Fibroblast of upper back skin (primary cell): ENCODE measurements at places on chromosomes 16 and 17.

- no peak for DNase-seq
Observed at GRCh38 chr16:10870808-10871156, 6.2 kb upstream of the CIITA start.

- DNase-seq: peak; percentile 13
Observed at GRCh38 chr17:56222255-56222654, 69.0 kb downstream of the ANKFN1 start.

GRCh38 chr17:47915776-47916398 lies 19.9 kb downstream of the SP2 start:
- DNase-seq: no peak

- no peak for DNase-seq
Observed at GRCh38 chr17:35890774-35891155, 10.6 kb upstream of the CCL5 start.

DNA sequence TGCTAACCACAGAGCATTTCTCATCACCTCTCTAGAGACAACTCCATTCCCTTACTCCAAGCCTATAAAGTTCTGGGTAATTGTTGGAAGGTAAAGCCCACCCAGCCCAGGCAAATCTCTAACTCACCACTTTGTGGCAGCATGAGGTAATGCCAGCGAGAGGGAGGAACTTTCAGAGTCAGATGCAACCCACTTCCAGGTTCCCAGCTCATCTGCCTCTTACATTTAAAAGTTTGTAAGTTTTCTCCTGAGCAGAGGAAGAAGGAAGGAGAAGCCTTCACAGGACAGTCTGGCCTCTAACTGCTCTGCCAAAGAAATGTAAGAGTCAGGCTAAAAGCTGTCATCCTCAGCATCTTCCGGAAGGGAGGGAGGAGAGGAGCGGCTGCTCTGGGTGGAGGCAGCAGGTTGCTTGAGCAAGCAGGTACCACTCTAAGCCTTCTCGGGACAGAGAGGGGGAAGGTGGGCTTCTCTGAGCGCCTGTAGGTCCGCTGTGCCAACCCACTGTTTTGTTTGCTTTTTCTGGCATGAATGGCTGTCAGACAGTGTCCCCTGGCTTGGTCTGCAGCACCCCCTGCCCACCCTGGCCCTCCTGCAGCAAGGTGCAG lies 1.0 kb downstream of the ZNF319 start:
- peak; percentile 38 for DNase-seq

GRCh38 chr17:64245218-64246145 lies 17.6 kb downstream of the TEX2 start:
- DNase-seq: peak; percentile 61

- DNase-seq: peak; percentile 39
Observed at GRCh38 chr17:76421044-76421407, 31.9 kb downstream of the UBE2O start.

DNA sequence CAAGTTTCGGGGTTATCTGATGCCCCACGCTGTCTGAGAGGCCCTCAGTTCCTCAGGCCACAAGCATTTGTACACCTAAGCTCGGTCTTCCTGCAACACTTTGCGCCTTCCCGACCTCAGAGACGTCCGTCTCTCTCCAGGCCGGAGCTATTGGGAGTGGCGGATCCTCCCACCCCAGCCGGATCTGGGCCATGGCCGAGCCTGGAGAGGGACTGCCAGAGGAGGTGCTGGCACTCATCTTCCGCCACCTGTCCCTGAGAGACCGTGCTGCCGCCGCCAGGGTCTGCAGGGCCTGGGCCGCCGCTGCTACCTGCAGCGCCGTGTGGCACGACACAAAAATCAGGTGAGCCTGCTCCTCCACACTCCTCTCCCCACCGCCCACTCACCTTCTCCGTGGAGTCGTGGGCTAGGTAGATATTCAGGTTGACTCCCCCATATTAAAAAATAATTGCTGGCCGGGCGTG lies 1.9 kb downstream of the FBXL8 start:
- DNase-seq: no peak

GRCh38 chr16:66421891-66422290 lies 5.2 kb upstream of the BEAN1 start:
- DNase-seq: no peak

DNA sequence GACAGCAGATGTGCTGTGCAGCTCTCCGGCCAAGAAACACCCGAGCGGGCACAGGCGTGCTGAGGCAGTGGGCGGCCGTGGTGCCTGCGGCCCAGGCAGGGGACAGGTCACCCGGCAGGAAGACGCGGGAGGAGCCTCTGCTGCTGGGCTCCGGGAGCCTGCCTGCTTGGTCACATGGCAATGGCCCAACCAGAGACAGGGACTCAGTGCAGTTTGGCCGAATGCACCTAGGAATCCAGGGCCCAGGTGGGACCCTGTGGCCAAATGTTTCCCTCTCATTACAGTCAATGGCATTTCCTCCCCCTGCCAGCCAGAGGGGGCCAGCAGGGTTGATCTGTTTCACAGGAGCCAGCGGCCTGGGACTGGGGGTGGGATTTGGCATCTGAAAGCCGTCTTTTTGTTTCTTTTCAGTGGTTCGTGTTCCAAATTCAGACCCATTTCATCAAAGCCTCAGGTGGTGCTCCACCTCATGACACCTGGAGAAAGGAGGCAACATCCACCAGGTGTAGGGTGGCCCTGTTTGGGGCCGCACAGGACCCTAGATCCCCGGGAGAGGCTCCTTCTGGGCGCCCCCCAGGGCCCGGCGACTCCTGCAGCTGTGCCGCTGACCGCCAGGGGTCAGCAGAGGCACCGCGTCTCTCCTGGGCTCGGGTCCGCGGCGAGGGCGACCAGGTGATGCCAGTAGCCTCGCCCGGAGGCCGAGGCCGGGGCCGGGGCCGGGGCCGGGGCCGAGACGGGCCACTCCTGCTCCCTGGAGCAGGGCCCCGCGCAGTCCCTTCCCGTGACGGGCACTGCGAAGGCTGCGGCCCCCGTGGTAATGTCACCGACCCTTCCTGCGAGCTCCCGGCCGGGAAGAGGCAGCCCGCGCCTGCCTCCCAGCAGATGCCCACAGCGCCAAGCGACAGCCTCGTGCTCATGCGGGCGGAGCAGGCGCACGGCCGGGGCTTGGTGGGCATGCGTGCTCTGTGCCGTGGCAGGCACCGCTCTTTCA lies 118.5 kb downstream of the C16orf78 start:
- no peak for DNase-seq

GRCh38 chr17:37642681-37643080 lies 565 bp downstream of the DDX52 start:
- peak; percentile 7 for DNase-seq

- DNase-seq: no peak
Observed at GRCh38 chr17:45426561-45426960, 6.1 kb downstream of the ARHGAP27 start.

DNA sequence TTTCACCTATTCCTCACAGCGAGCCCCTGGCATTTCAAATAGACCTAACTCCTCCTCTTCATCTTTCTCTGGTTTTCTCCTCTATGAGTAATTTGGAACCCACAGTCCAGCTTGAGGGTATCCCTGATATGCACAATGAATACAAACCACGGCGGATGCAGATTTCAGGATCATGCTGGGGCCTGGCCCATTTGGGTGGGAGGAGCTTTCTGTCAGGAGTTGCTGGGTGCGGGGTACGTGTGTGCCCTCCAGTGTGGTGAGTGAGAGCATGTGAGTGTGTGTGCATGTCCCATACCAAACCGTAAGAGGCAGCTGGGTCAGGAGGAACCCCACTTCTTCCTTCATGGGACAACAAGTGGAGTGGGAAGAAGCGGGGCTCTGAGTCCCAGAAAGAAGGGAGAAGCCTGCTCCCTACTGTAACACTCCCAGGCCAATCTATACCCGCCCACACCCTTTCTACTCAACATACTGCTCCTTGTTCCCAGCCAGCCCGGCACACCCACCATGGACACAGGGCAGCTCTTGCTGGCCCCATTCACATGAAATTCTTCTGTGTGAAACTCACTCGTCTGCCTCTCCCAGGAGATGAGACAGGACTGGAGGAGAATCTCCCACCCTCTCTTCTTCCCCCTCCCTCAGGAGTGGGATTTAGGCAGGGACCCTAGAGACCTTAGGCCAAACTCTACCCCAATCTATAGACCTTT lies 18.4 kb downstream of the CNTNAP1 start:
- DNase-seq: no peak

- no peak for DNase-seq
Observed at GRCh38 chr17:79047291-79047920, 23.4 kb downstream of the C1QTNF1 start.

DNA sequence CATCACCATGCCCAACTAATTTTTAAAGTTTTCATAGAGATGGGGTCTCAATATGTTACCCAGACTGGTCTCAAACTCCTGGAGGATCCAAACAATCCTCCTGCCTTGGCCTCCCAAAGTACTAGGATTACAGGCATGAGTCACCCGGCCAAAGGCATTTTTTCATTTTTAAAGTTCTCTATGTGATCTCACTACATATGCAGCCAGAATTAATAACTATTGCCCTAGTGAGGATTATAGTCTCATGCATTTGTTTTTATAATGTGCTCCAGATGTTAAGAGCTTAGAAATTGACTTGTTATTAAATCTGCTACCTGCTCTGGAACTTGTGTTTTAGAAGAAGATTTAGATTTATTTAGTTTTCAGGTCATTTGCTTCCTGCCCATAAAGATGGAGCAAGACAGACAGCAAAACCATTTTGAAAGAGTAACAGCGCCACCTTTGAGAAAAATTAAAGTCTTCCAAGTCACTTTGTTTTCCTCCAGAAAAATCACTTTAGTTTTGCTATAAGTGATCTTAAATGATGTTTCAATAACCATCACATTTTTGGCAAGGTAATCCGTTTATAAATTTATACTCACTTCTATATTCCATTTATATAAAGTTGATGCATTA lies 79.5 kb downstream of the CA4 start:
- peak; percentile 48 for DNase-seq

DNA sequence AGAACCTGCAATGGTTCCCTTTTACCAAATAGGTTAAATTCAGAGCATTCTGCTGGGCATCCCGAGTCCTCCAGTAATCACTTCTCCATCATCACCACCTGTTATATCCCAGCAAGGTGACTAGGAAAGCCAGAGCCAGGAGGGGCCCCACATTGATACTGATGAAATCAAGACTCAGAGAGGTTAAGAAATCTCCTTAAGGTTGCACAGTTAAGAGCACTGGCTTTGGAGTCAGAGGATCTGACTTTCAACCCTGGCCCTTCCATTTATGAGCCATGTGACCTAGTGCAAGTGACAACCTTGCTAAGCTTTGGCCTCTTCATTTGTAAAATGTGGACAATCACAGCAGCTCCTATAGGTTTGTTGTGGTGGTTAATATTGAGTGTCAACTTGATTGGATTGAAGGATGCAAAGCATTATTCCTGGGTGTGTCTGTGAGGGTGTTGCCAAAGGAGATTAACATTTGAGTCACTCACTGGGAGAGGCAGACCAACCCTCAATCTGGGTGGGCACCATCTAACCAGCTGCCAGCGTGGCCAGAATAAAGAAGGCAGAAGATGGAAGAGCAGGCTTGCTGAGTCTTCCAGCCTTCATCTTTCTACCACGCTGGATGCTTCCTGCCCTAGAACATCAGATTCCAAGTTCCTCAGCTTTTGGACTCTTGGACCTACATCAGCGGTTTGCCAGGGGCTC lies 194.2 kb upstream of the ASIC2 start:
- no peak for DNase-seq

GRCh38 chr17:48374650-48375230 lies 55.3 kb downstream of the SKAP1 start:
- no peak for DNase-seq

GRCh38 chr16:19854543-19854876 lies 30.1 kb downstream of the GPRC5B start:
- DNase-seq: no peak

GRCh38 chr16:30032083-30032819 lies 1.2 kb upstream of the TLCD3B start:
- DNase-seq: peak; percentile 62

DNA sequence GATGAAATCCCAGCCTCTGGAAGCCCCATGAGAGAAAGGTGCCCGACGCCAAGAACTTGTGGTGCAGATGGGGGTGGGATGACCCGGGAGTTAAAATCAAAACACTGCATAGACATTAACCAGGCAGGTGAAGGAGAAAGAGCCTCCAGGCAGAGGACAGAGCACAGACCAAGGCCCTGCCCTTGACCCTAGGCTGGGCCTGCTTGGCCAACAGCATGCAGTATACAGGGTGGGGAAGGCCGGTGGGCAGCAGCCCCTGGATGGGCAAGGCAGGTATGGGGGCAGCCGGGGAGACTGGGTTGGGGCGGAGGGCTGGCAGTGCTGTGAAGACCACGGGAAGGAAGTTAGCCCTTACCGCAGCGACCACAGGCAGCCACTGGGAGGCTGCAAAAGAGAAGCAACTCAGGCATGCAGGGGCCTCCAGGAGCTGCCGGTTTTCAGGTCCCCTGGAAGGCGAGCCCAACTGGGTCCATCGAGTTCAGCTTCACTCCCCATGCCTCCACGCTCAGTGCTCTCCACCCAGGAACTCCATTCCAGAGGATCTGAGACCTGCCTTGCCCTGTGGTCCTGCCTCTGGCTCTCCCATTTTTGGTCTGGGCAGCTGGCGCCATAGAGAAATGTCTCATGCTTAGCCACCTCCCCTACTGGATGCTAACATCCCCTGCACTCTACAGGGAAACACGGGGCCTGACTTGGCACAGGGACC lies 81.2 kb downstream of the C16orf95 start:
- DNase-seq: no peak

DNA sequence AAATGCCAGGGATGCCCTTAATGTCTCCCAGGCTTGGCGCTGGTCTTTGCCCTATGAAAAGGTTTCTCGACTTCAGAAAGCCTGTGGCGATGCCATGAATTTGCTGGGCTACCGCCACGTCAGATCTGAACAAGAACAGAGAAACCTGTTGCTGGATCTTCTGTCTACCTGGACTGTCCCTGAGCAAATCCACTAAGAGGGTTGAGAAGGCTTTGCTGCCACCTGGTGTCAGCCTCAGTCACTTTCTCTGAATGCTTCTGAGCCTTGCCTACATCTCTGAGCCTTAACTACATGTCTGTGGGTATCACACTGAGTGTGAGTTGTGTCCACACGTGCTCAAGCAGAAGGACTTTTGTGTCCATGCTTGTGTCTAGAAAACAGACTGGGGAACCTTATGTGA lies 11.4 kb downstream of the CHST4 start:
- DNase-seq: peak; percentile 24

DNA sequence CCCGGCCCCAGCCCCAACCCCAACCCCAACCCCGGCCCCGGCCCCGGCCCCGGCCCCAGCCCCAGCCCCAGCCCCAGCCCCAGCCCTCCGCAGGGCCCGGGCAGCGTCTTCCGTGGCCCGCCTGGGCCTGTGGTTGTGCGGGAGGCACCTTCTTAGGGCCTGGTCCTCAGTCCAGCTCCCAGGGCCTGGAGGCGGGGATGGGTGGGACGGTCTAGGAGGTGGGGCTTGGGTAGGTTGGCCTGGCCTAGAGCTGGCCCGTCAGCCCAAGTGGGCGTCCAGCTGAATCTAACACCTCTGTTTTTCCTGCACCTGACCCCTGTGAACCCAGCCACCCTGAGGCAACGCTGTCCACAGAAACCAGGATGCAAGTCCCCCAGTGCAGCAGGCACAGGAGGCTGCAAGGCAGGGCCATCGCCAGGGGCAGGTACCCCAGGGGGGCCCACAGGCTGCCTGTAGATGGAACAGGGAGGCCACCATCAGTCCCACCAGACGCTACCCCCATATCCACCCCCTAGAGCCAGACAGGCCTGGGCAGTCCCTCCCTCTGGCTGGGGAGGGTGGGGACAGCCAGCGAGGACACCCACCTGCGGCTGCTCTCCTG lies 8.8 kb downstream of the MSLN start:
- DNase-seq: no peak

- no peak for DNase-seq
Observed at GRCh38 chr16:8962393-8963009, 1.2 kb downstream of the USP7 start.
